CD4-positive, alpha-beta T cell treated with Interleukin-4 for 1 hour (primary cell): ENCODE measurements at places on chromosomes 6 and 20.

- DNase-seq, result no peak
Measured at GRCh38 chr20:48695738-48696137, 132.1 kb downstream of the PREX1 start.

DNA sequence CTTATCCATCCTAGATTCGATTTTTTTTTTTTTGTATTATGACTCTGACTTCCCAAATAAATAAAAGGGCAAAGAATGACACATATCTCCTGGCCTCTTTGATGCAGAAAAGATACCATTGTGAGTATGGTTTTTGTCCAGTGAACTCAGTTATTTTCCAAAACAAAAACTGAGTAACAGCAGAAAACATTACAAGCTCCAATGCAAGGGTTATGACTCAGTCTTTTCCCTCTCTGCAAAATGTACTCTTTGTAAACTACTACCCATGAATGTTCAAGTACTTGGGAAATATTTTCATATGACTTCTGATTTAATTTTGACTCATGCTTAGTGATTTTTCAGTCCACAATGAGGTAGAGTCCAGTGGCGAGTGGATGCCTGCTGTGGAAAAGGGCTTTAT, 355.3 kb downstream of the RNF144B start:
- DNase-seq, result no peak

DNA sequence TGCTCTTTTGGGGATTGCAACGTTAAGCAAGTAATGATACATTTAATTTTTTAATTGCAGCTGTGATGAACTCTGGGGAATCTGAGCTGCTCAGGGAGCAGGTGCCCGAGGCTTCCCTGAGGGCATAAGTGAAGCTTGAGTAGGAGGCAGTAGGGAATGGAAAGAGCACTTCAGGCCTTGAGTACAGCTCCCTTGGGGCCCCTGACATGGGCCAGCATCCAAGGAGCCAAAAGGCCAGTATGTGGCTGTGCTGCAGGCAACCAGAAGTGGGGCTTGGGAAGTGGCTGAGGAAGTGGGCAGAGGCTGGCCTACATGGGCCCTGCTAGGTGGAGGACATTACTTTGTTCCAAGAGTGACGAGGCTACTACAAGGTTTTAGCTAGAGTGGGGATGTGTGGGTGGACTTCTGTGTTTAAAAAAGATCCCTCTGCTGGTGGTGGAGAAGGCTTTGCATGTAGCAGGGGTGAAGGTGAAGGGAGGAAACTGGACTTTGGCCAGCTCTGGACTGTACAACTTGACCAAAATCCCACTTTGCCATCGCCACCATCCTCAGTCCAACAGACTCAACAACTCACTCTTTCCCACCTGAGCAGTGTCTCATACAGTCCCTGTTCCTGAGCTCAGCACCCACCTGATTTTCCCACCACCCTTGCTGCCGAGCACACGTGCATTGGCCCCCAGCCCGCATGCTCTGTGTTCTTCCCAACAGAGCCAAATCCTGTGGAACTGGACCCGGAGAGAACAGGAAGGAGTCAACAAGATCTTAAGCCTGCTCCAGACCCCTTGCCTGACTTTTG, 10.9 kb upstream of the ZNF831 start:
- DNase-seq, result no peak

- no peak for DNase-seq
Measured at GRCh38 chr6:122049341-122049740, 350.1 kb upstream of the HSF2 start.

GRCh38 chr6:108437821-108438220, 122.9 kb upstream of the FOXO3 start:
- no peak for DNase-seq

- peak; percentile 6 for DNase-seq
Measured at GRCh38 chr6:87922947-87923330, 124.7 kb upstream of the SPACA1 start.

DNA sequence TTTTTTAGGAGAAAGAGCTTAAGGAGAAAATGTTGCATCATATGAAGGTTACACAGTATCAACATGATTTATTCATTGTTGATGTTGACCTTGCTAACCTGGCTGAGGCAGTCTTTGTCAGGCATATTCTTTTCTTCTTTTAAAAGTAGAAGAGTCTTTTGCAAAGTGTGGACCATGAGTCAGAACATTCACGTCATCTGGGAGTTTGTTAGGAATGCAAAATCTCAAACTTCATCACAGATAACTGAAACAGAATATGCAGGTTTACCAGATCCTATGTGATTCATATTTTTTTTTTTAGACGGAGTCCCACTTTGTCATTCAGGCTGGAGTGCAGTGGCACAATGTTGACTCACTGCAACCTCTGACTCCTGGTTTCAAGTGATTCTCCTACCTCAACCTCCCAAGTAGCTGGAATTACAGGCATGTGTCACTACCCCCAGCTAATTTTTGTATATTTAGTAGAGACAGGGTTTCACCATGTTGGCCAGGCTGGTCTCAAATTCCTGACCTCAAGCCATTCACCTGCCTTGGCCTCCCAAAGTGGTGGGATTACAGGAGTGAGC, 530.4 kb upstream of the BTBD3 start:
- DNase-seq, result no peak

GRCh38 chr6:134073161-134073560, 20.7 kb upstream of the SLC2A12 start:
- DNase-seq, result no peak

DNA sequence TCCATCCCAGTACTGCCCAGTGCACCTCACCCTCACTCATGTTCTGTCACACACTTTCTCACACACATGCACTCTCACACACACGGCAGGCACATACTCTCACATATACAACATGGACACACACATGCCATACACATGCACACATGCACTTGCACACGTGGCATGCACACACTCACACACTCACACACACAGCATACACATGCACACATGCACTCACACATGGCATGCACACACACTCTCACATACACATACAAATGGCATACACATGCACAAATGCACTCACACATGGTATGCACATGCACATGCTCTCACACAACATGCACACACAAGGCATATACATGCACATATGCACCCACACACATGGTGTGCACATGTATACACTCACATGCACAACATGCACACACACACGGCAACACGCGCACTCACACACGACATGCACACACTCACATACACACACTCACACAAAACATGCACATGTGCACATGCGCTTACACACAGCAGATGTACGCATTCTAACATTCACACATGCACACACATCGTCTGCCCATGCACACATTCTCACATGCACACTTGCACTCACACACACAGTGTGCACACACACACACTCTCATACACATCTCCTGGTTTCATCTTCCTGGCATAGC, 131.7 kb upstream of the THBS2 start:
- DNase-seq, result no peak

- DNase-seq, result no peak
Measured at GRCh38 chr6:66362888-66363287, 655.9 kb upstream of the EYS start.

DNA sequence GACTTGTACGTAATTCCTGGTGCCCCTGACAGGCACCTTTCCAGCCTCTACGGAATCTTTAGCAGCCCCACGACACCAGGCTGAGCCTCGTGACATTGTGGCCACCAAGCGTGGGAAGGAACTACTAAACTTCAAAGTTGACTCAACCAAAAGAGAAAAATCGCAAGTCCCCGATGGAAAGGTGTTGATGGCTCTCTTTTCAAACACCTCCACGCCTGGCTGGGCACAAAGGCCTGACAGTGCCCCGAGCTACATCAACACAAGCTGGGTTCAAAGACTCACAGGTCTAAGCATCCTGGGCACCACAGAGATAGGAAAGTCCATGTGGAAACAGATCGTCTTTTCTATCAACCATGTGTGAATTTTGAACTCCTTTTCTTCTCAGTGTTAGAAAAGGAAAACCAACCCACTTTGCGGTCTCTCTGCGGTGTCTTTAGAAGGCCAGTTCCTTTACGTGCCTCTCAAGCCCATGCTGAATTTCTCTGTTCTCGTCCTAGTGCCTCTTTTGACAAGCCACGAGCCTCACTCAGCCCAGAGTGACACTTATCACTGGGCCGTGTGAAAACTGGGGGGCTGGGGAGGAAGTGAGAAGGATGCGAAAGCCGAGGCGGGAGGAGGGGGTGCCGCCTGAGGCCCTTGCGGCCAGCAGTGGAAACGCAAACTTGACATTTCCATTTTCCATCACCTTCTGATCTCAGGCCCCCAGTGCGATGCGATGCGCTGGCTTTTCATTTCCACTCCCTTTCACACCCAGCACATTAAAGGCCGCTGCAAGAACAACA, 59.4 kb downstream of the GFOD1 start:
- DNase-seq, result peak; percentile 76

GRCh38 chr6:85641522-85641896, 1.2 kb downstream of the SYNCRIP start:
- DNase-seq, result no peak

GRCh38 chr20:40843251-40843650, 154.2 kb upstream of the MAFB start:
- DNase-seq, result no peak

- no peak for DNase-seq
Measured at GRCh38 chr6:143014764-143015163, 45.9 kb upstream of the AIG1 start.

DNA sequence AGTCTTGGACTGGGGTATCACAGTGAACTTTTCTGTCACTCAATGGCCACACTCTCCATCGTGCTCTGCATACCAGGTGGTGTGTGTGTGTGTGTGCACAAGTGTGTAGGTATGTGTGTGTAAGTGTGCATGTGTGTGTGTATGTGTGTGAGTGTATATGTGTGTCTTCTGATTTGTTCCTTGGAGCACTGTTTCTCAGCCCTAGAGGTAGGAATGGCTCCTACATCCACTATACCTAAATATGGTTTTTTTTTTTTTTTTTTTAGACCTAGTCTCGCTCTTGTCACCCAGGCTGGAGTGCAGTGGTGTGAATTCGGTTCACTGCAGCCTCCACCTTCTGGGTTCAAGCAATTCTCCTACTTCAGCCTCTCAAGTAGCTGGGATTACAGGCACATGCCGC, 236.6 kb downstream of the PHF3 start:
- DNase-seq, result no peak

DNA sequence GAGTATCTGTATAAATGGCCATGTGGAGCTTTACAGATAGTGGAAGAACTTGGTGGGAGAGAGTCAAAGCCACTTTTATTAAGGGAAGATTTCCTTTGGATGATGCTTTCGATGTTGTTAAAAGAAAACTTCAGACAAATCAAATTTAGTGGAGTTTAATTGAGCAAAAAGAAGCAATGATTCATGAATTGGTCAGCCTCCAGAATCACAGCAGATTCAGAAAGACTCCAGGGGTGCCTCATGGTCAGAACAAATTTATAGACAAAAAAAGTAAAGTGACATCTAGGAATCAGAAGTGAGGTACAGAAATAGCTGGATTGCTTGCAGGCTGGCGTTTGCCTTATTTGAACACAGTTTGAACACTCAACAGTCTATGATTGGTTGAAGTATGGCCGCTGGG, 5.3 kb upstream of the CGA start:
- DNase-seq, result no peak

DNA sequence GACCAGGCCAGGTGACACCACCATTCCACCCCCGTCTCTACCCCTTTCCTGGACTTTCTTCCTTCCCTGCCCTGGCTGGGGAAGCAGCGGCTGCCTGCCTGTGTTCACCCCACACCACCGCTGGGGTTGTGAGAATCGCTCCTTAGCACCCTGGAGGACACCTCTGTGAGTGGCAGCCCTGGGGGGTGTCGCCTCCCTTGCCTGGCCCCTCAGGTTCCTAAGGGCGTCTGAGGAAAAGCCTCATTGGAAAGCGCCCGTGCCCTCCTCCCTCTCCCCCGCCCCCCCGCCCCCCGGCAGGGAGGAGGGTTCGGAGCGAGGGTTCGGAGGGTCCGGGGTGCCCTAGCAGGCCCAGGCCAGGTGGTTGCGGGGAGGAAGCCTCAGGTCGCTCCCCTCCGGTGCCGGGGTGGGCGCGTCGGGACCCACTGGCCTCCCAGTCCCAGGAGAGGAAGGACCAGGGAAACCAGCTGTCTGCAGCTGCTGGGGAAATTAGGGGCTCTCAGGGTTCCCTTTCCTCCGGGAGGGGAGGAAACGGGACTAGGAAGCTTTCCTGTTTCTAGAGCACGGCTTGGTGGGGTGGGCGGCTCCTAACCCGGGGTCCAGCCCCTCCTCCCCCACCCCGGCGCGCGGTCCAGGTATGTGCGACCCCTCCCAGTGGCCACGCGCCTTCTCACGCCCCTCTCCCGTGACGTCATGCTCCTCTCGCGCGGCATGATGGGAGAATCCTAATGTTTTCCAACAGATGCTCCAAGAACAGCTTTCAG, at the start of gene PHACTR3:
Gene PHACTR3, plus strand, starts transcription at position 760 of the 761 bp plus-strand sequence. CDS start 475 bp downstream, outside the sequence.
- DNase-seq, result no peak

DNA sequence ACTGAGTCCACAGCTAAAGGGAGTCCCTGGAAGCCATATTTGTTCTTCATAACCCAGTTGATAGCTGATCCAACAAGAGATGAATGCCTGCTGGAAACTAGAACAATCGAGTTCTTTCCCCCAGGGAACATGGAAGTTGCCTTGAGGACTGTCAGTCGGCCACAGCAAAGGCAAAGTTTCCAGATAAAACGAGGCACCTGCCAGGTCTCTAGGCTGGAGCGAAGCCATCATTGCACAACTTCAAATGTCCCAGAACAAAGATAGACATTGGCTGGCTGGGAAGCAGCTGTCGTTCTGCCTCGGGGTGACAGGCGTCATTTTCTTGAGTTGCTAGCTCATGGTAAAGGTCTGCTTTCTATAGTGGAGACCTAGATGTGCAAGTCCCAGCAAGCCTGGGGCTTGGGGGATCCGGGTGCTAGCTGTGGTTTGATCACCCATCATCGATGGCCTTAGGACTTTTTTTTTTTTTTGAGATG, 184.4 kb upstream of the ZNF217 start:
- no peak for DNase-seq

DNA sequence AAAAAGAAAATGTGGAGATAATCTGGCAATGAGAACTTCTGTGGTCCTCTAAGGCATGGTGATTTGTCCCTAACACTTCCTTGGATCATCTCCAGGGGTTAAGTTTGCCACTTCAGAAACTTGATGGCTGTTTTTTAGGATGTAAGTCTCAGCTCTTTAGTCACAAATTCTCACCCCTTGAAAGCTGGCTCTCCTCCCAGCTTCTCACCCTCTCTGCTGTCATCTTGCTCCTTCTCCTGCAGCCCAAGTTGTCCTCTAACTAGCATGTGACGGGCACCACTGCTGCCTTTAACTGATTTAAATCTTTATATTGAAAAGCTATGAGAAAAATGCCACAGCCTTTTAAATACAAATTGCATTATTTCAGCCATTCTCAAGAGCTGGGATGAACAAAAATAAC, 107.8 kb downstream of the MAP3K5 start:
- no peak for DNase-seq

DNA sequence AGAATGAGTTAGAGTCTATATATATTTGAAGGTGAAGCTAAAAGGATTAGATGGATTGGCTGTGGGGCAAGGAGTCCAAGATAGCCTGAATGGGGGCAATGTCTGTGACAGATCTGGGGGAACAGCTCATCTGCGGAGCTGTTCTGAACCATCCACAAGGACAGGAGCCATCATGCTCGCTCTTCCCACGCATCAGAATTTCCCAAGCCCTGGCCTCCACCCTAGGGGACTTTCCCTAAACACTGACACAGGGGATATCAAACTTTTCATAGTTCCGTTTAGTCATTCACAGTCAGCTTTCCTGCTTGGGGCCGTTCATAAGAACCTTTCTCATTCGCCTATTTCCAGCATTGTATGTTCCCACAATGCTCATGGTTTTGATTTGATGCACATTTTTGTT, 37.6 kb upstream of the CCN6 start:
- DNase-seq, result no peak

- no peak for DNase-seq
Measured at GRCh38 chr20:12928755-12929401, 79.9 kb upstream of the SPTLC3 start.

GRCh38 chr20:6075428-6076219, 21.8 kb upstream of the LRRN4 start:
- DNase-seq, result no peak
